GM10248 (cell line): ENCODE measurements at places on chromosomes 16 and 17.

DNA sequence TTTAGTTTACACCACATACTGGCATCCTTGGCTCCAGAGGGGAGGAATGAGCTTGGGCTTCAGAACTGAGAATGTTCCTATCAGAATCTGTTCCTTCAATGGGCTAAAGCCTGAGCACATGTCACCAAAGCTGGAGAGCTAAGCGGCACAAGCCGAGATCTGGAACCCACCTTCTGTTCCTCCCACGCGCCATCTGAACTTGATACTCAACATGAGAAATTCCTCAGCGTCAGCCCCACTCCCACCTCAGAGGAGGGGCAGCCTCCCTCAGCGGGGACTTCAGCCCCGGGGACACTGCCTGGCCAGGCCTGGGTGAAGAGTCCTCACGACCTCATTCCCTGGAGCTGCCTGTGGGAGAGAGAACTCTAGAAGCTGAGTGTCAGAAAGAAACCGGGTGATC is 22.8 kb upstream of the SLC47A1 start:
- DNase-seq, result no peak

- DNase-seq, result no peak
Measured at GRCh38 chr17:40447148-40447644, 3.9 kb downstream of the IGFBP4 start.

DNA sequence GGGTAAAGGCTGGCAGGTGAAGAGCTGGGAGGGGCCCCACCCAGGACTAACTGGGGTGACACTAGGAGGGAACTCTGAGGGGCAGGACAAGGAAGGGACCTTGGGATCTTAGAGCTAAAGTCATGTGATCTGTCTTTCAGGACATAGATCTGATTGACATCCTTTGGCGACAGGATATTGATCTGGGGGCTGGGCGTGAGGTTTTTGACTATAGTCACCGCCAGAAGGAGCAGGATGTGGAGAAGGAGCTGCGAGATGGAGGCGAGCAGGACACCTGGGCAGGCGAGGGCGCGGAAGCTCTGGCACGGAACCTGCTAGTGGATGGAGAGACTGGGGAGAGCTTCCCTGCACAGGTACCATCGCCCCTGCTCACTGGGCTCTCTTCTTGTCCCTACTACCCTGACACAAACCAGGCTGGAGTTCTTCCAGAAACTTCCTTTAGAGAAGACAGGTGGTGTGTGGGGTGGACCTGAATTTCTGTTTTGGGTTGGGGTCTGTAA is 8.1 kb downstream of the NFE2L1 start:
- no peak for DNase-seq

DNA sequence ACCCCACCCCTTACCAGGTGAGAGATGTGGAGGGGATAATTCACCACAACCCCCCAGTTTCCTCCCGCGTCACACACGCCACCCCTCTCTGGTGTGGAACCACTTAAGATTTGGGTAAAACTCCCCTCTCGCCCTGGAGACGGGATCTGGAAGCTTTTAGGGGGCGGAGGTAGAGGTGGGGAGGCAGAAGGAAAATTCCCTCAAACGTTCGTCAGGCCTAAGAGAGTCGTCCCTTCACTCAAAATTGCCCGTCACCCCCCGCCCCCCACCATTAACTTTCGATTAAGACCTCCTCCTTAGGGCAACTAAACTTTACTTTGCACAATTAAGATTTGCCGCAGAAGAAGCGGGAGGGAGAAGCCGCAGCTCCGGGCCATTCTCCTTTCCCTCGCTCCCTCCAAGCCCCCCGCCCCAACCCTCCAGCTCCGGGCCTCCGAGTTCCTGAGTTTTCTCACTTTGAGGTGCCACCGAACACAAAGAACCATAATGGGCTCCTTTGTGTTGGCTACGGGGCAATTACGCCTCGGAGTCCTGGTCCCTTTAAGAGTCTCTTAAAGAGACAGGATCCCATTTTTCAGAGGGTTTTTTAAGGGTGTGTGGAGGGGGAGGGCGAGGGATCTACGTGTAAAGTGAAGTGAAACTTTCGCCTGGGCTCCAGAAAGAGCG is 985 bp upstream of the FZD2 start:
- DNase-seq, result peak; percentile 78

DNA sequence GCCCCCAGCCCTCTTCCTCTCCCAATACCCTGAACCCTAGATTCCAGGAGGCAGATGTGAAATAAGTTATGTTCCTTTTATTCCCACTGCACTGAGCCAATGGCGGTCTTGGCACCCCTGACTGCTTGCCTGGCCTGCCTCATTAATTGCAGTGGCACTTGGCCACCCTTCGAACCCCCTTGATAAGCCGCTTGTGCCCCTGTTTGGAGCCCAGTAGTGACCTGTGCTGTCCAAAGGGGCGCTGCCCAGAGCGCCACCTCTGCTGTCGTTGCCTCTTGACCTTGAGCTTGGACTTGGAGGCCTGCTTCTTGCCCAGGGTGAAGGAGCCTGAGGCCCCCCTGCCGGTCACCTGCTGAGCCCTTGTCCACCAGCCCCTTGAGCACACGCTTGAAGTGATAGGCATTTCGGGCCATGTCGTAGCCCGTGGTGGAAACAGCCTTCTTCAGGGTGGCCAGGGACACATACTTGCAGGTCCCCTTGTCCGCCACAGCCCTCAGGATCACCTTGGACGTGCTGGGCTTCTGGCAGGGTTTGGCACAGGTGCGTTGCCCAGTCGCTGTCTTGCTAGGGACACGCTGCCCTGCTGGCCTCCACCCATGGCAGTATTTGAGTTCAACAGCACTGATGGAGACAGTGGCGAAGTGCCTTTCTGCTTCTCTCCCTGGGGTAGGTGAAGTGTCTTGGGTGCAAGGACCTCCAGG is 5.7 kb downstream of the SGCA start:
- no peak for DNase-seq

- no peak for DNase-seq
Measured at GRCh38 chr16:55214974-55215494, 109.0 kb upstream of the IRX6 start.

GRCh38 chr16:72128701-72129100 is 35.1 kb downstream of the DHX38 start:
- DNase-seq, result no peak

GRCh38 chr17:58331815-58332777 is 3.5 kb upstream of the TSPOAP1 start:
- DNase-seq, result peak; percentile 84

DNA sequence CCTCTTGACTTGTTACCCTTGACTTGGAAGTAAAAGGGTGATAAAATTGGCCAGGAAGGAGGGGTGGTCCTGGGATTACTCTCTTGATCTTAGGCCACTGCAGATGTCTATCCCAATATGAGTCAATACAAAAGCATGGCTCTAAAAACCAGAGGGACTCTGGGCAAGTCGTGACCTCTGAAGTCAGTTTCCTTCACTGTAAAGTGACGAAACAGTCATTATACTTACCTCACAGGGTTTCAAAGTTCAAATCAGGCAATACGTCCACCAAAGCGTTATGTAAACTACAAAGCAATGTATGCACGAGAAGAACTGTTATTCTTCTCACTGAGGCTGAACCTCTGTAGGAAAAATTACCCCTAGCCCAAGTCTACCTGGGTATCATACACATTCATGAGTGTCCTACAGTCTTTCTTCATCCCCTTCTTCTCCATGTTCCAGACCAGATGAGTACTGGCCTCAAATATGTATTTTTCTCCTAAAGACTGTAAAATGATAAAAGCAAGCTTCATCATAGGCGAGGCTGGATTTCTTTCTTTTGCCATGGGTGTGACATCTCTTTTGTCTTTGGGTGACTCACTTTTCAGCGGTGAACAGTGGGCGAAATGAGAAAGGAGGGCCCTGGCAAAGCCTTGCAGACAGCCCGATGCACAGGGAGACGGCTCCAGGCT is 34.5 kb upstream of the CLEC18B start:
- no peak for DNase-seq

GRCh38 chr16:85651629-85652430 is 36.9 kb downstream of the GINS2 start:
- DNase-seq, result no peak

- no peak for DNase-seq
Measured at GRCh38 chr16:1918351-1919326, at the start of gene HS3ST6. TSS of gene HS3ST6 (minus strand) at chr16:1918415. CDS start at chr16:1918323, 92 bp downstream.

DNA sequence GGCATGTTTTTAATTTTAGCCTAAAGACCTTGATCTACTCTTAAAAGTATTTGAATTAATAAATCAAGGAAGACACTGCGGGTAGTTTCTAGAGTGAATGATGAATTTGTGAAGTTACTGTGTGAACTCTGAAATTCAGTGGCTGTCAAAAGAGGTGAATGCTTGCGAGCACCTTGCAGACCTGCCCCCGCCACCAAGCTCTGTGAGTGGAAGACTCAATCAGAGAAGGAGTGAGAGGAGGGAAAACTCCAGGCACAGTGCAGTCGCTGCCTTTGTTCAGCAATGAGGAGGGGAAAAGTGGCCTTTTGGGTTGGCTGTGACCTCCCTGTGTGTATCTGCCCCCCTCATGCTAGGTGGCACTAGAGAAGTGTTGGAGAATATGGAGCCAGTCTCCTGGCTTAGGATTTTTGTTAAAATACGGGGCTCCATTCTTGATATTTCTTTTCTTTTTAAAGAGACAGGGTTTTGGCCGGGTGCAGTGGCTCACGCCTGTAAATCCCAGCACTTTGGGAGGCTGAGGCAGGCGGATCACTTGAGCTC is 53.0 kb downstream of the LDHD start:
- no peak for DNase-seq

DNA sequence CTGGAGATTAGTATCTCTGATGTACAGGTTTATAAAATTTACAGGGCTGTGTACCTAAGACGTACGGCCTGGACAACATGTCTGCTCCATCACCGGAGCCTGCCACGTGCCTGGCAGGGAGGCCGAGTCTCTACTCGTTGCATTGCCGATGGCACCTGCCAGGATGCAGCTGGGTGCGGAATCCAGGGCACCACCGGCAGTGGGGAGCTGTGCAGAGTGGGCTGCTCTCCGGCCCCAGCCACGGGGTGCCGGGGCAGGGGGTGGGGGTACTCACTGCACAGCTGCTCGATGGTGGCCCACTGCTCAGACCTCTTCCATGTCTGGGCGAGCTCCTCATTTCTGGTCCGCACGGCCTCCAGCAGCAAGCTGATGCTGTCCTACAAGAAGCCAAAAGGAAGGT is 13.1 kb upstream of the FAAP100 start:
- DNase-seq, result no peak

- no peak for DNase-seq
Measured at GRCh38 chr17:67682196-67682595, 35.5 kb upstream of the NOL11 start.

DNA sequence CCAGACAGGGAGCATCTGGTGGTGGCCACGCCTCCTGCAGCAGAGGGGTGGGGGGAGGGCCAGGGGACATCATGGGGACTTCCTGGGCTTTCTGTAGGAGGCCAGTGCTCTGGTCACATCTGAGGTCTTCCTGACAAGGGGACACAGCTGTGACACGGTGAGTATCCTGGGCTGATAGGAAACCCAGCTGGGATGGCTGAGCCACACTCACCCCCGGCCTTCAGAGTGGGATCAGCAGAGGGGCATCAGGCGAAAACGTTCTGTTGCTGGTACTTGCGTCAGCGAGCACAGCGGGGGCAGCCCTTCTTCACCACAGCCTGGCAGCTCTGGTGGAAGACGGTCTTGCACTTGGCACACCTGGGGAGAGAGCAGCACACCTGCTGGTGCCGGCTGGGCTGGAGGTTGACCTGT is 122.9 kb upstream of the SMURF2 start:
- no peak for DNase-seq

GRCh38 chr17:13626703-13627102 is 25.0 kb upstream of the HS3ST3A1 start:
- DNase-seq, result no peak
